Fibroblast of villous mesenchyme (primary cell): ENCODE measurements at places on chromosomes 1 and 21.

- DNase-seq: peak; percentile 87
Measured at GRCh38 chr1:220990427-220991339, 111.4 kb downstream of the HLX start.

- DNase-seq: no peak
Measured at GRCh38 chr1:6591222-6591621, 11.4 kb downstream of the ZBTB48 start.

GRCh38 chr21:14541841-14542490 lies 4.1 kb downstream of the SAMSN1 start:
- DNase-seq: no peak

DNA sequence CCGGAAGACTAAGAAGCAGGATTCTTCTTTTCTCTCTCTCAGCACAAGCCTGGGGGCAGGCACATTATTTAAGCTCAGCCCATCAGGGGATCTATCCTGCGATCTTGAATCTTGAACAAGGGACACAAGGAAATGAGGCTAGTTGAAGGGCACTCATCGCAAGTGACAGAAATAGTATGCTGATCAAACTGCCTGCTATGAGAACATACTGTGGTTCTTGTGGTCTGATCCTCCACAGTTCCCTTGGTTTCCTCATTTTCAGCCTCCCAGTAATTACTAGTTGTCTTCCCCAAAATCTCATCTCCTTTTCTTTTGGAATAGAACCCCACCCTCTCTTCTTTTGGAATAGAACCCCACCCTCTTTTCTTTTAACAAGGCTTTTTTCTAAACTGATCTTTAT lies 6.5 kb downstream of the ANKRD45 start:
- no peak for DNase-seq

DNA sequence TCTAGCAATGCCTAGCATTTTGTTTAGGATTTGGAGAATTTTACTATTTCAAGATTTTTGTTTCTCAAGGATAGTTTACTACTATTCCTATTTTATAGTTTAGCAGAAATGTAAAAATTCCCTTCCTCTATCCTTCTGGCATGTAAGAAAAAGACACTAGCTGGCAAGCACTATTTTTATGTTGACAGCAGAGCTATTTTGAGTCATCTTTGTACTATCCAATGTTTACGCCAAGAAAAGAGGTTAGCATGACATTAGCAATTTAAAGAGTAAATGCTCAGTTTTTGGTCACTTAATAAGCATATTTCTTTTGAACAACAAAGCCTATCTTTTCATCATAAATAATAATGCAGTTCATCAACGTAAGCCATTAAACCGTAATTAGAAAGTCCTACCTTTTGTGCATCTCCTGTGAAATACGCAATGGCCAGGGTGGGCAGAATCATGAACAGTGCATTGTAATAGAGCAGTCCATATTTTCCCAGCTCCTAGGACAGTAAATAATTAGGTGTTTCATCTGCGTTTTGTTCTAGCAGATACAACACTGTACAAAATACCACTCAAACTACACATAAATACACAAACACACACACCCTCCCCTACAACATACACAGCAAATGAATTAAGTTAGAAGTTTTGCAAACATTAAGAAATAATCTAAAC lies 12.0 kb downstream of the SLC35D1 start:
- DNase-seq: peak; percentile 59

GRCh38 chr1:93143136-93143535 lies 37.1 kb downstream of the TMED5 start:
- DNase-seq: no peak

GRCh38 chr1:43466403-43466802 lies 12.7 kb upstream of the HYI start:
- DNase-seq: no peak

- DNase-seq: no peak
Measured at GRCh38 chr1:43296207-43296606, 4.6 kb upstream of the TIE1 start.
